ENCODE measurements at places on chromosomes 2 and 18.

DNA sequence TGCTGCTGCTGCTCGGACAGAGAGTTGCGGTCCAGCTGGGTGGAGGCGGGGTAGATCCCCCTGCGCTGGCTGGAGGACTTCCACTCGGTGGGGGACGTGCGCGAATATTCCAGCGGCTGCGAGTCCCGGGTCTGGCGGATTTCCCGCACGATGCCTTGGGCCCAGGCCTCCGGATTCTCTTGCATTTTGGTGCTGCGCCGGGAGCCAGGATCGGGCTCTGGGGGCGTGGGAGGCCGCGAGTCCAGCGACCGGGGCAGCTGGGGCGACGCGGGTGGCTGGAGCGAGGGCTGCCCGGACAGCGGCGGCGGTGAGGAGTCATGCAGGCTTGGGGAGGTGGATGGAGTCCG is 4.8 kb downstream of the NT5C1B start:
- no peak for DNase-seq

GRCh38 chr2:204110751-204111516 is 174.4 kb downstream of the ICOS start:
- no peak for DNase-seq

- no peak for DNase-seq
Observed at GRCh38 chr2:143312441-143312840, 183.2 kb downstream of the ARHGAP15 start.

DNA sequence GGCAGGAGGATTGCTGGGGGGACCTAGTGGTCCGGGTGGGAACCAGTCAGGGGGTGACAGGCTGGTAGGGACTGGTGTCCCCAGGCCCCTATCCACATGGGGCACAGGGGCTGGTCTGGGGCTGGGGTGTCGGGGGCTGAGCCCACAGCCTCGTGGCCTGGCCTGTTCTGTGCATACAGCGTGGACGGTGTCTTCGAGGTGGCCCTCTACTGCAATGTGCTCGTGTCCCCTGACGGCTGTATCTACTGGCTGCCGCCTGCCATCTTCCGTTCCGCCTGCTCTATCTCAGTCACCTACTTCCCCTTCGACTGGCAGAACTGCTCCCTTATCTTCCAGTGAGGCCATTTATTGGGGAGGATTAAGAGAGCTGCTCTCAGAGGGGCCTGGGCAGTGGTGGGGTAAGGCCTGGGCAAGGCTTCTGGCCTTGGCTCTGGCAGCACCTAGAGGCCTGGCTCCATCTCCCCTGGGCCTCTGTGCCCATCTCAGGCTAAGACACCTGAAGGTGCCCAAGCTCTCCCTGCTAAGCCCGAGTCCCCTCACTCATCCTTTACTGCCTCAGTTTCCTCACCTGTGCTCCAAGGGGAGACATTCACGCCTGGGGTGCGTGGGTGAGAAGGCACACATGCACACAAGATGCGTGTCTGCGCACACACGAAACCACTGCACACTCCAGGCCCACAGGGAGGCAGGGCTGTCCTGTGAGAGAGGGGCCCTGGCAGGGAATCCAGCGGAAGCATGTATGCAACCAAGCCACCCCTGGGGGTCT is 1.9 kb downstream of the CHRNG start:
- no peak for DNase-seq

DNA sequence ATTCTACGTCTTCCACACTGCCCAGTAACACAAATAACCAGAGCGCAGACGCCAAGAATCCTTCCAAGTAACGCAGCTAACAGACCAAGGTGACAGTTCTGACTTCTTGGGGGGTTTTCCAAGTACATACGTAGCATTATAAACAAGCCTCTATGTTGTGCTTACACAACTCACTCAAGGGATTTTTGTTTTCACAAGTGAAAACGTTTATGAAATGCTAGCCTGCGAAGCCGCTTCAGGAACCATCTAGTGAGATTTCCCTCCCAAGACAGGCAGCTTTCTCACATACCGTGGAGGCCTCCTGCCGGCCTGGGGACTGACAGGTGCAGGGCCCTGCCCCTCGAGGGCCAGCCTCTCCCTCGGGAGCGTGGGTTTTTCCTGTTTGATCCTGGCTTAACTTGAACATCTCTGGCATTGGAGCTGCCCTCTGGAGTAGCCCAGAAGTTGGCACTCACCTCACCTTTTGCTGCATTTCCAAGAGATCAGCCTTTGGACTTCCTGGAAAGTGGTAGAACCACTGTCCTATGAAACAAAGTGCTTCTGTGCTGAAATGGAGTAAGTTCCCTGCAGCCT is 151.1 kb downstream of the MBP start:
- no peak for DNase-seq

DNA sequence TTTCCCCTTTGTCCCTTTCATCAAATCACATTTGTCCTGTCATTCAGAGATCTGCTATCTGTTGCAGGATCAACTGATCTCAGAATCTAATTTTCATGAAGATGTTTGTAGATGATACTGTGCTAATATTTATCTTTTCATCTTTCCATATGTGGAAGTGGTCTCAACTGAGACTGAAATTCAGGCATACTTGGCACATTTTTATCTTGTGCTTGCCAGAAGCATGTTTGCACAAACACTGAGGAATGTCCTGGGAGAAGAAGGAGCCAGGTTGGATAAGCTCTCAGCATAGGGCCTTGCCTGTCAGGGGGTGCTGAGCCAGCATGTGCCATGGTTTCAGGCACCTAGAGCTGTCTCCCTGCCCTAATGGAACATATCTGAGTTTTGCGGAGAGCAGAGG is 24.5 kb upstream of the MMADHC start:
- no peak for DNase-seq

GRCh38 chr2:37615804-37616676 is 55.4 kb downstream of the CDC42EP3 start:
- DNase-seq = no peak

GRCh38 chr2:4486971-4487370 is 783.6 kb downstream of the DCDC2C start:
- DNase-seq = no peak

- no peak for DNase-seq
Observed at GRCh38 chr18:50586710-50587109, 26.8 kb downstream of the MAPK4 start.

GRCh38 chr18:36130039-36130831 is 536 bp downstream of the ELP2 start:
- no peak for DNase-seq

DNA sequence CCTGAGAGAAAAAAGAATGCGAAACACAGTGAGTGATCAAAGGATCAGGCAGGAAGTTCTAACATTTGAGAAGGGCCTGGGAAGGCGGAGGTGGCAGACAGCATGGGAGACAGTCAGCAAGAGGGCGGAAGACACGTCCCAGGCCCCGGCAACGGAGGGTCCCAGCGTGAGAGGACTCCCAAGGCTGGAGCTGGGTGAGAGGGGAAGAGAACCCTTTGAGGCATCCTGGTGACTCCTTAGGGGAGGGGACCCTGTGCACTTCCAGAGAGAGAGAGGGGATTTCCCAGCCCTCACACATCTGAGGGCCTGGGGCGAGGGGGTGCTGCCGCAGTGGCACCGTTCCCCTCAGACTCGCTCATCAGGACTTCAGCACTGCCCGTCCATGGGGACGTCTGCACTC is 133.4 kb downstream of the RTP5 start:
- no peak for DNase-seq

DNA sequence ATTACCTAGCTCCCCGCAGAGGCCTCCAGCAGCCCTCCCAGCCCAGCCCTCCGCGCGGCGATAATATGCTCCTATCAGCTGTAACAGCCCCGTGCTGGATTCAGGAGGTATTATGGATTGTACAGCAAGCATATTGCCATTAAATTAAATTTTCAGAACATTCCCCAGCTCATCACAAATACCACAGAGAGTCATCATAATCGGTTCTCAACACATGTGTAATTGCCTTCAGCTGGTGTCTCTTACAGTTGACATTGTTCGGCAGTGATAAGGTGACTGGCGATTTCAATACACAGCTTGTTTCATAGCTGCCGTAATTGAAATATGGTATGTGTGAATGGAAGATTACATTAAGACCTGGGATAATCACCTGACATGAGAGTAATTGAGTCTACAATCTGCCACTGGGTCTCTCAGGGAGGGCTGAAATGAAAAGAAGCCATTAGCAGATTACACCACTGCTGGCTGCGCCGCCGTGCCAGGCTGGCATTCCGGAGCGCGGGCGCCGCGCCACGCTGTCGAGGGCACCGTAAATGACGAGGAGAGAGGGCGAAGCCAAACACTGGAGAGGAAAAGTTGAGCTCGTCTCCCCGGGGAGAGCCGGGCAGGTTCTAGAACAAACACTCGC is 549.4 kb upstream of the SALL3 start:
- no peak for DNase-seq

DNA sequence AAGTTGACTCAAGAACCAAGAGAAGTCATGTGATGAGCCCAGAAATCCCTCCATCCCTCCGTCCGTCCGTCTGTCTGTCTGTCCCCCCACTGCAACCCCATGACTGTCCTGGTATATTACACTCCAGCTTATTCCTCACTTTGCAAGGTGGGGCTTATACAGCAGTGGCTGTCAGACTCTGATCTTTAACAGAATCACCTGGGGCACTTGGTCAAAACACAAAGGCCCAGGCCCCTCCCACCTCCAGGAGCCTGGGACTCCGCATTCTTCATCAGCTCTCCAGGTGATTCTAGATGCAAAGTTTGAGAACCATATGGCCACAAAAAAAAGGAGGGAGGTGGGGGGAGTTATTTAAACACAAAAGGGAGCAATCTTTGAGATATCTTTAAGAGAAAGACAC is 61.4 kb downstream of the MYO5B start:
- DNase-seq = no peak

DNA sequence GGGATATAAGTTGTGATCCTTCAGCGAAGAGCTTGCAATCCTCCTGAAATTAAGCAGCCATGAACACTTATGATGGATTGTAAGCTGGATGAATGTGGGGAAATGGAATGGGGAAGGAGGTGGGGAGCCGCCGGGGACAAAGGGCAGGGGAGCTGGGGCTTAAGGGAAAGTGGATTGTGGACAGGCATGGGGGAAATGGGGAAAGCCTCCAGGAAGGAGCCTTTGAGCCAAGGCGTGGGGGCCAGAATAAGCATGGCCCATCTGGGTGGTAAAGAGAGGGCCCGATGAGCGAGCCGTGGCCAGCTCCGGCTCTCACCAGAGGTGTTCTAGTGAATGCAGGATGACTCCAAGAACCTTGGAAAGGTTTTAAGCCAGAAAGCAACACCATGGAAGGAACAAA is 124.0 kb downstream of the SMAD7 start:
- no peak for DNase-seq

DNA sequence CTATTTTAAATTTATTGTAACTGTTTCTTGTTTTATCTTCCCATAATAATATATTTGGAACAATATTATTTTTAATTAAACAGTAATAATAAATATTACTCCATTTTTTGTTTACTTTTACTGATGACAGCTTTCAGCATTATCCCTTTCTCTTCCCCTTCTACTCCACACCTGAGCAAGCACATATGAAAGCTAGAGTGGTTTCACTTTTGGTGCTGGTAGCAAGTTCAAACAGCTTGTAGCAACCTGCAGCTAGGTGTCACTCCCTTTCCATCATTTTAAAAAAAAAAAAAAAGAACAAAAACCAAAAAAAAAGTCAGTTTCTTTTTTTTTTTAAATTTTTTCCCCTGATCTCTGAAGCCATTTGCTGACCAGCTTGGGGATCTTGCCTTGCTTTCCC is 801.8 kb downstream of the CCDC85A start:
- DNase-seq = no peak

GRCh38 chr18:59878644-59879043 is 21.2 kb upstream of the PMAIP1 start:
- no peak for DNase-seq
